Stimulated activated CD4-positive, alpha-beta T cell treated with anti-CD3 and anti-CD28 coated beads, Interleukin-4, amount 100 ng/mL, for 1 hour (primary cell): ENCODE measurements at places on chromosomes 6 and 20.

- no peak for DNase-seq
These were observed 14.8 kb downstream of the AKAP12 start for GRCh38 chr6:151254451-151255081.

GRCh38 chr6:35519313-35520015 is 6.8 kb upstream of the TULP1 start:
- DNase-seq: no peak

- DNase-seq: no peak
These were observed 76.8 kb downstream of the HIVEP2 start for GRCh38 chr6:142867988-142868812.

- no peak for DNase-seq
These were observed 53.1 kb downstream of the MAFB start for GRCh38 chr20:40635971-40636370.

GRCh38 chr6:102390541-102390940 is 997.0 kb downstream of the GRIK2 start:
- no peak for DNase-seq

DNA sequence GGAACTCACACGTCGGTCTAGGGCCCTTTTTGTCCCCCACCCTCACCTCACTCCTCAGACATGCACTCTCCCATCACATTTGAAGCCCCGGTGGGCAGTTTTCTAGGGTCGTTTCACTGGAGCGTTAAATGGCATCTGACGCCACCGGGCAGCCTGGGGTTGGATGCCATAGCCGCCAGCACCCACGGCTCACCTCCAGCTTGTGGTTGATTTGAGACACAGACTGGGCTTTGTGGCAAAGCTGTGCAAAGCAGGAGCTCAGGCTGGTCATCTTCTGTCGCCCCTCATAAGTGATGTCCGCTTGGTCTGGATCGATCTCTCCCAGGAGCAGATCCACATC is 530 bp downstream of the GOPC start:
- peak; percentile 12 for DNase-seq

DNA sequence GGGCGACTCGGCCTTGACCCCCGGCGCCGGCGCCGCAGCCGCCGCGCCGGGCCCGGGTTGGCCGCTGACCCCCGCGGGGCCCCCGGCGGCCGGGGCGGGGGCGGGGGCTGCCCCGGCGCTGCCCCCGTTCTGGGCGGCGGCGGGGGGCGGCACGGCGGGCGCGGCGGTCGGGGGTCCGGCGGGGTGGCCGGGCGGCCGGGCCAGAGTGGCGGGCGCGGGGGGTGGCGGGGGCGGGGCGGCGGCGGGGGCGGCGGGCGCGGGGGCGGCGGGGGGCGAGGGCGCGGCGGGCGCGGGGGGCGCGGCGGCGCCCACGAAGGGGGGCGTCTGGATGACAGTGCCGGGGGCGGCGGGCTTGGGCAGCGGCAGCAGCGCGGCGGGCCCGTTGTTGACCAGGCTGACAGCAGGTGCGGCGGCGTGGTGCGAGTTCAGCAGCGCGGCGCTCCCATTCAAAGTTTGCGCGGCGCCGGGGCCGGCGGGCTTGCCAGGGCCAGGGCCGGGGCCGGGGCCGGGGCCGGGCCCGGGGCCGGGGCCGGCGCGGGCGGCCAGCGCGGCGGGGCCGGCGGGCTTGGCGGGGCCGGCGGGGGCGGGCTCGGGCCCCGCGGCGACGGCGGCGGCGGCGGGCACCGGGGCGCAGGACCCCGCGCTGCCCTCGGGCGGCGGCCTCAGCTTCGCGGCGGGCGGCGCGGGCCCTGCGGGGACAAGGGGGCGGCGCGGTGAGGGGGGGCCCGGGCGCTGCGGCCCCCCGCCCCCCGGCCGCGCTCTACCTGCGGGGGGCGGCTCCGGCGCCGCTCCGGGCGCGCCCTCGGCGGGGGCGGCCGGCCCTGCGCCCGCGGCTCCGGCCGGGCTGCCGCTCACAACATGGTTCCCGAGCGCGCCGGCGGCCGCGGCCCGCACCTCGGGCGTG is 659 bp downstream of the TAF4 start:
- DNase-seq: peak; percentile 14

GRCh38 chr6:152634773-152635172 is 2.4 kb downstream of the SYNE1 start:
- DNase-seq: no peak

GRCh38 chr6:68642081-68642480 is 7.0 kb downstream of the ADGRB3 start:
- DNase-seq: no peak

DNA sequence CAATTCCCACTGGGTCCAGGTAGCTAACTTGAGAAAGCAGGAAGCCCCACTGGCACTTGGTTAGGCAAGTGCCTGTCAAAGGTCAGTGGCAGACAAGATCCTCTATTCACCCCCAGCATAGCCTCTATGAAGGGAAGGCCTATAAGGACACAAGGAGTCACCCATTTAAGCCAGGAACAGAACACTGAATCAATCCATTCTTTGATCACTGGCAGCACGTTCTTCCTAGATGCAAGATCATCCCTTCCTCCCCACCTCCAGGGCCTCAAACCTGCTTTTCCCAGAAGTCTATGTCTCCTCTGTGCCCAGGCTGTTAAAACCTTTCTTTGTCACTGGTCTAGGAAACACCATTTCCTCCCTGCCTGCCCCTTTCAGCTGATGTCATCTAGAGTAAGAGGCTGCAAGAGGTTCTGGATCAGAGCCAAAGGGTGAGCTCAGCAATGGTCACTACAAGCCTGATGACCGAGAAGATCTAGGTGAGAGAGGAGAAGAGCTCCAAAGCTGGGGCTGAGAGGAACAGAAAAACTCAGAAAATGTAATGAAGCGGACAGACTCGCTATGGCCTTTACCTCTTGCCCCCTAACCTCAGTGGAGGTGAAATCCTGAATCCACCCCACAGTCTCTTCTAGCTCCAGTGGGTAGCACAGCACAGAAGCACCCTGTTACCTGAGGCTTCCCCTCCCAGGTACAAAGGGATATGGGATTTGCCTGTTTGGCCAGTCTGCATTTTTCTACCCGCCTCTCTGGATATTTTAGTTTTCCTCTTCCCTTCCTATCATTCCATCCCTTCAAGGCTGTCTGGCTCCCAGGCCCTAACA is 1.8 kb downstream of the GTPBP2 start:
- no peak for DNase-seq

- no peak for DNase-seq
These were observed 14.4 kb upstream of the PPP1R14C start for GRCh38 chr6:150128425-150128824.

DNA sequence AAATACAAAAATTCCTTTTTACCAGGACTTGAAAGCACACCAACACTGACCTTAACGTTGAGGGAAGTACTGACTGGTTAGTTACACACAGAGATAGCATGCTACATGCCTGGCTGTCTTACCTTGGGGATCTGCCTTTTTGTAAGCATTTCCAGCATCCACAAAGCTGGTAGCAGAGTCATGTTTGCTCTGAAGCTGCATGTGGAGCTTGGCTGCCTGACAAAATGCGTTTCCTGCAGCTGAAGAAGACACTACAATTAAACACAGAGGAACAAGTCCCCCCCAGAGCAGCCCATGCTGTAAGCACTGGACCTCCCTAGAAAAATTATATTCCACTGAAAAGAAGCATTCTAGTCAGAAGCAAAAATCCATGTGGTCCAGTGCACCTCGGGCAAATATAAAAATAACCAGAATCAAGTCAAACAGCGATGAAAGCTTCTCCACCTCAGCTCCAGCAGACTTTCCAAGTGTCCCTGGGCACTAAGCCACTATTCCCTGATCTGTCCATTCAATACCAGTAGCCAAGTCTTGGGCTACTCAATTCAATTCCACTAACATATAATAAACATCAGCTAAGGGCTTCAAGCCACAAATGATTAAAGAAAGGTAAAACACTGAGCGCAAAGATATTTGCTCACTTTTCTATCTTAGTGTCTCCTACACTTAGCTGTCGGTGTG is 24.2 kb downstream of the NAPB start:
- DNase-seq: no peak

DNA sequence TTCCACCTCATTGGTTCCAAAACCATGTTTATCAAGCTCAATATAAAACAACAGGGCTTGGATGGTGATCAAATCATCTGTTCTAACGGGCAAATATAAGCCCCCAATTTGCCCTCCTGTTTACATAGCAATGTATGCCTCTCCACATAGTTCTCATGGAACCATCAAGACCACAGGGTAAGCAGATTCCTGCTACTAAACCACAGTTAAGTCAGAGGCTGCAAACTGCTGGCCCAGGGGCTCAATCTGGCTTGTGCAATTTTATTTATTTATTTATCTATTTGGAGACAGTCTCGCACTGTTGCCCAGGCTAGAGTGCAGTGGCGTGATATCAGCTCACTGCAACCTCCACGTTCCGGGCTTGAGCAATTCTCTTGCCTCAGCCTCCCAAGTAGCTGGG is 18.9 kb upstream of the MTHFD1L start:
- DNase-seq: no peak

- DNase-seq: no peak
These were observed 39.6 kb downstream of the JAG1 start for GRCh38 chr20:10634211-10634610.

- DNase-seq: no peak
These were observed 71.4 kb downstream of the ARID1B start for GRCh38 chr6:156848533-156848932.

GRCh38 chr6:131787766-131788712 is 19.8 kb upstream of the ENPP1 start:
- no peak for DNase-seq

- no peak for DNase-seq
These were observed 629.1 kb upstream of the IMPG1 start for GRCh38 chr6:76701610-76702009.

GRCh38 chr20:3786126-3786484 is 435 bp downstream of the CENPB start:
- DNase-seq: peak; percentile 41

DNA sequence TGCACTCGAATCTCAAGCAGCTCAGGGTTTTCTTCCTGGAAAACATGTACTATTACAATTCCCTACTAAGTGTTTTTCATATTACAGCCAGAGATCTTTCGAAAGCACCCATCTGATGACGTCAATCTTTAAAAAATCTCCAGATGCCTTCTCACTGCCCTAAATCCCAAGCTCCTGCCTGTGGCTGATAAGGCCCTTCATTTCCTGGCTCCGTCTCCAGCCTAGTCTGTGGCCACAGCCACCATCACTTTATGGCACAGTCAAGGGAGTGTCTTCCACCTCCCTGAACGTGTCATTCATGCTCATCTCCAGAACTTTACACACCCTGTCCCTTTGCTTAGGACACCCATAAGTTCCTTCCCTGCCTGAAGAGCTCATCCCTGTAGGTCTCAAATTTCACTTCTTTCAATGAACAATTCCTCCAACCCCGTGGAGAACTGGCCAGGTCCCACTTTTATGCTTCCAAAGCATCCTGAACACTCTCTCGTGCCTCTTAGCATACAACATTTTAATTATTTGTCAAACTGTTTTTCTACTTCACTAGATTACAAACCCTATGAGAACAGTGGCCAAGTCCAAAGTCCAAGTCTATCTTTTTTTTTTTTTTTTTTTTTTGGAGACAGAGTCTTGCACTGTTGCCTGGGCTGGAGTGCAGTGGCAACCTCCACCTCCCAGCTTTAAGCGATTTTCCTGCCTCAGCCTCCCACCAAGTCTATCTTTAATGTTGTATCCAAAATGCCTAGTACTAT is 106.1 kb upstream of the AGPAT4 start:
- no peak for DNase-seq

- DNase-seq: no peak
These were observed at the start of gene TUBB1 for GRCh38 chr20:59019217-59019616. Gene TUBB1, plus strand, starts transcription at chr20:59019429. Its CDS starts 94 bp downstream, at chr20:59019523.

DNA sequence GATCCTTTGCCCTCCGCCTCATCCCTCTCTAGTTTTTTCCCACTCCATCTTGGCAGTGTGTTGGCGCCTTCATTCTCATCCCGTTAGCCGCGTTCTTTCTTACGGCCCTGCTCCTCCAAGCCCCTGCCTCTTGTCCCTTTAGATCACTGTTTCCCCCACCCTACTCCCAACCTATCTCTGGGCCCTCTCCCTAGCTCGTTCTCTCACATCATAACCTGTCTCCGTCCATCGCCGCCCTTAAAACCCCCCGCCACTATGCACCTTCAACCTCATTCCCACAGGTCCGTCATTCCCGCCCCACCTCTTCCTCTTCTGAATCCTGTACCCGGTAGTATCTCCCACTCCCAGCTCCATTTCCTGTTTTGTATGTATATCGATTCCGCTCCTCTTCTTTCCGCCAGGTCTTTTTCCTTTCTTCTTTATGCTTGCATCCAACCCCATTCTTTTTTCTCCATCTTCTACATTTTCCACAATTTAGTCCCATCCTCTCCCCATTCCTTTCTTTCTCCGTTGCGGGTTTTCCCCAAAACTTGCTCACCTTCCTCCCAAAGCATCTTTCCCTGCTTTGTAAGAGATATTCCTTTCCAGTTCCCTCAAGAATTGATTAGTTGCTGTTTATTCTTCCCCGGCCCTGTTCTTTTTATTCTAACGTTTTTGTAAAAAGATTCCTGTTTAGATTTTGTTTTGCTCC is 671 bp downstream of the EFHC1 start:
- DNase-seq: no peak

GRCh38 chr6:68779366-68779765 is 144.3 kb downstream of the ADGRB3 start:
- DNase-seq: no peak

DNA sequence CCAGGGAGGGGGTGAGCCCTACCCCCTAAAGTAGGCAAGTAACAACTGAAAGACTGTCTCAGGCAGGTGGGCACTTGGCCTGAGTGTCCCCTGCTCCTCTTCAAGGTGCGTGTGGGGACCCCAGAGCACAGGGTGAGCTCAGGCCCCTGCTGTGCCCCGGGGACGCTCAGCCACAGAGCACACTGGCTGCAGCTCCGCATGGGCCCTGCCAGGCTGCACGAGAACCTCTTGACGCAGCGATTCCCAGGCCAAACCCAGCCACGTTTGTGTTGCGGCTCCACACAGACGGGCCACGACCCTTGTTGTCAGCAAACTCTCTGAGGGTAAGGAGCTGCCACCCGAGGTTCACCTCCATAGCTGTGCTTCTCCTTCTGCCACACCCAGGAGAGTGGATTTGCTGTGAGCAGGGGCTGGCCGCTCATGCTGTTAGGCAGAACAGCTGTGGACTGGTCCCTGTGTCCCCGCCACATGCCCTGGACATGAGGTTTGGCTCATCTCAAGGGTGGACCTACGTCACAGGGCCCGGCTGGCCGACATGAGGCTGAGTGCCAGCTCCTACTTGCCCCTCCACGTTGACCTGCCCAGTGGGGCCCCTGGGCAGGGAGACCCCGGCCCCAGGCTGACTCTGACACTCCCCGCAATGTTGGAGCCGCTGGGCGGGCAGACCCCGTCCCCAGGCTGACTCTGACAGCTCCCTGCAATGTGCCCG is 29.7 kb upstream of the GATA5 start:
- DNase-seq: no peak

GRCh38 chr6:15677822-15678221 is 15.0 kb upstream of the DTNBP1 start:
- DNase-seq: no peak

GRCh38 chr6:91438570-91438969 is 851.7 kb upstream of the MAP3K7 start:
- DNase-seq: no peak

GRCh38 chr20:45206725-45207124 is at the start of gene SEMG1:
Gene SEMG1, plus strand, starts transcription at chr20:45207033. Its CDS starts 21 bp downstream, at chr20:45207054.
- DNase-seq: no peak

GRCh38 chr20:21496452-21496851 is 17.4 kb downstream of the NKX2-2 start:
- no peak for DNase-seq

GRCh38 chr6:96724641-96725040 is 112.6 kb downstream of the GPR63 start:
- DNase-seq: no peak
